Progenitor cell of endocrine pancreas (in vitro differentiated cells): ENCODE measurements at places on chromosomes 16 and 17. TPM values are rescaled to one million over a fixed set of nuclear protein-coding genes. Genes with fewer than 3 reads are reported as not detected.

The SCNN1B gene
- not detected in 2 replicates for total RNA-seq

The CACNG1 gene
- 0.22 TPM in 1 of 2 replicates, not detected in the other for total RNA-seq

The NHLRC4 gene
- 0.51 and 1.4 TPM in 2 replicates for total RNA-seq

The CA5A gene
- total RNA-seq: 0.36 TPM in 1 of 2 replicates, not detected in the other

The FN3K gene
- total RNA-seq: 40.4 and 40.6 TPM in 2 replicates

The CLEC19A gene
- total RNA-seq: not detected in 2 replicates

The PPP1R27 gene
- total RNA-seq: not detected in 2 replicates

The MFAP4 gene
- 2.3 and 2.5 TPM in 2 replicates for total RNA-seq

The USH1G gene
- total RNA-seq: 0.18 and 0.19 TPM in 2 replicates

The GINS2 gene
- total RNA-seq: 20.9 and 22.3 TPM in 2 replicates

The HCRT gene
- not detected in 2 replicates for total RNA-seq

The C17orf113 gene
- 3.2 and 3.7 TPM in 2 replicates for total RNA-seq

The RPS6KB1 gene
- total RNA-seq: 48.9 and 53.8 TPM in 2 replicates

The KRT33A gene
- total RNA-seq: not detected in 2 replicates

The DRG2 gene
- total RNA-seq: 42.9 and 49.3 TPM in 2 replicates
